Activated T-cell treated with anti-CD3 and anti-CD28 coated beads for 4 hours (primary cell): ENCODE measurements at places on chromosomes 3 and 15.

- DNase-seq = no peak
Observed at GRCh38 chr3:173238091-173238490, 97.1 kb upstream of the SPATA16 start.

GRCh38 chr15:92184679-92185230 is 208.9 kb upstream of the ST8SIA2 start:
- no peak for DNase-seq

DNA sequence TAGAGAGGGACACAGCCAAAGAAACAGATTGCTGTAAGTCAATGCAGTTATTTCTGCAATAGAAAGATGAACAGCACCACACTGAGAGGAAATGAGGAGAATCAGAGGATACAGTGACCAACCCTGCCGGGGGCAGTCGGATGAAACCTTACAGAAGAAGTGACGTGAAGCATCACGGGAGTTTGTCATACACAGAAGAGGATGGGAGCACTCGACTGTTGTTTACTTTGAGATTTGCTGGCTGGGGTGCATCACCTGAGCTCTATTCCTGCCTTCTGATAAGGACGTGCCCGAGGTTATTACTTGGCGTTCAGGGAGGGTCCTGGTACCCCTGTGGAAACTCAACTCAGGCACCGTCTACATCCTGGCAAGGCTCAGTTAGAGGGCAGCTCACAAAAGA is 45.4 kb downstream of the MAGEF1 start:
- no peak for DNase-seq

GRCh38 chr3:86695752-86696151 is 295.2 kb downstream of the VGLL3 start:
- DNase-seq = no peak

GRCh38 chr3:12663401-12663935 is 449 bp downstream of the RAF1 start:
- DNase-seq = no peak

- no peak for DNase-seq
Observed at GRCh38 chr15:60631620-60632019, 152.7 kb upstream of the ICE2 start.

- no peak for DNase-seq
Observed at GRCh38 chr15:23416349-23417276, 30.4 kb downstream of the GOLGA6L2 start.

DNA sequence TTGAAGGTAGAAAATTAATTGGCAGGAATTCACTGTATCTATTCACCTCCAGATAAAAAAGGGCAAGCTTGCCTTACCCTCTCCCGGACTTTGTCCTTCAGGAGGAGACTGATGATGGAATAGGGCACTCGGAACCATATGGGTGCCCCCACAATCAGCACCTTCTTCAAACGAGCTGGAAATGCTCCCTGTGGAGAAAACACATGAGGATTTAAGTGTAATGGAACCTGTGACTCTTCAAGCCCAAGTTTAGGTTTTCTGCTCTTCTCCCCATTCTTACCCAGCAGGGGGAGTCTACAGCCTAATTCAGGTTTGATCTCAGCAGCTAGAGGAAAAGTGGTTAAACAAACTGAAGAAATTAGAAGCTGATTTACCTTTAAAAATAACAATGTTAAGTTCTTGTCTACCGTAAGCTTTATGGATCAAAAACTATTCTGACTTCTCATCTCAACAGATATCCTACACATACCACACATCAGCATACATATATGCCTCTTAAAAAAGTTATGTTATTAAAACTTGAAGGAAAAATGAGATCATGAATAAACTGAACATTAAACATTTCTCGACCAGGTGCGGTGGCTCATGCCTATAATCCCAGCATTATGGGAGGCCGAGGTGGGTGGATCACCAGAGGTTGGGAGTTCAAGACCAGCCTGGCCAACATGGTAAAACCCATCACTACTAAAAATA is 57.5 kb upstream of the SIN3A start:
- DNase-seq = peak; percentile 15

DNA sequence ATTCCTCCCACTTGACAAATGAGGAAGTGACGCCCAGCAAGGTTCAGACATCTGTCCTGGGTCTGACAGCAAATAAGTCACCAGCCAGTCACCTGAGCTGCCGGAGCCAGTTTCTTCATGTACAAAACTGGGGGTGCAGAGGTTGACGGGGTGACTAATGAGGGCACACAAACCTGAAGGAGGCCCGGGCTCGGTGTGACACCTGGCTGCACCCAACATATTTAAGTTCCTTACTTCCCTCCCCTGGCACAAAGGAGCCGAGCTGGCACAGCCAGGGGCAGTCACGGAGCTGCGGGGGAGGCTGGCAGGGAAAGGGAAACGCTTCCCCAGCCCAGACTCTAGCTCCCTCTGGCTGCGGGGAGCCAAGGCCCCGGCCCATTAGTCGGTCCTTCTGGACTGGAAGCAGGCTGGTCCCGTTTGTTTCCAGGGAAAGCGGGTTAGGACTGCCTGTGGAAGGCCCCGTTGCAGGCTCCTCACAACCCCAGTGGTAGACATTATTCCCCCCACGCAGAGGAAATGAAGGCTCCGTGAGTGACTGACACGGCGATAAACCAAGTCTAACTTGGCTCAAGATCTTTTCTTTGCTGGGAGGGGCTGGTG is 2.3 kb downstream of the FBXL22 start:
- DNase-seq = peak; percentile 30

- DNase-seq = peak; percentile 24
Observed at GRCh38 chr15:88450125-88450798, 16.9 kb downstream of the MRPL46 start.

DNA sequence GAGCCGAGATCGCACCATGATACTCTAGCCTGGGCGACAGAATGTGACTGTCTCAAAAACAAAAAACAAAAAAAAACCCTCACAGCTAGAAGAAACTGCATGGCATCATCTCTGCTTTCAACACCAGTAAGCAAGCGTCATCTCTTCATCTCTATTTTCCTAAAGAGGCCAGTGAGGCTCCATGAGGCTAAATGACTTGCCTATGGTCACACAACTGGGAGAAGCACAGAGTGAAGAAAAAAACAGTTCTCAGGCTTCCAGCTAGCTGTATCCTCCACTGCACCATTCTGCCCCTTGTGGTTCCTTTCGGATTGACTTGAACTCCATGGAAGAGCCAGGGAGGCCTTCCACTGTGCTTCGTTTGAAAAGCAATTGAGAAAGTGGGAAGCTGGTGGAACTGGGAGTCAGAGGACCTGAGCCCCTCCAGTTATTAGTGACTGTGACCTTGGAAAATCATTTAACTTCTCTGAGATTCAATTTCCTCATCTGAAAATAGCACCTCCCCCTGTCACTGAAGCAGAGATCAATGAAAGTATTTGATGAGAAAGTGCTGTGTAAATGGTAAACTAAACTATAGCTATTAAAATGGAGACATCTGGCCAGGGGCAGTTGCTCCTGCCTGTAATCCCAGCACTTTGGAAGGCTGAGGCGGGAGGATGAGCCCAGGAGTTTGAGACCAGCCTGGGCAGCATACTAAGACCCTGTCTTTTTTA is 32.1 kb upstream of the DENND4A start:
- DNase-seq = no peak

DNA sequence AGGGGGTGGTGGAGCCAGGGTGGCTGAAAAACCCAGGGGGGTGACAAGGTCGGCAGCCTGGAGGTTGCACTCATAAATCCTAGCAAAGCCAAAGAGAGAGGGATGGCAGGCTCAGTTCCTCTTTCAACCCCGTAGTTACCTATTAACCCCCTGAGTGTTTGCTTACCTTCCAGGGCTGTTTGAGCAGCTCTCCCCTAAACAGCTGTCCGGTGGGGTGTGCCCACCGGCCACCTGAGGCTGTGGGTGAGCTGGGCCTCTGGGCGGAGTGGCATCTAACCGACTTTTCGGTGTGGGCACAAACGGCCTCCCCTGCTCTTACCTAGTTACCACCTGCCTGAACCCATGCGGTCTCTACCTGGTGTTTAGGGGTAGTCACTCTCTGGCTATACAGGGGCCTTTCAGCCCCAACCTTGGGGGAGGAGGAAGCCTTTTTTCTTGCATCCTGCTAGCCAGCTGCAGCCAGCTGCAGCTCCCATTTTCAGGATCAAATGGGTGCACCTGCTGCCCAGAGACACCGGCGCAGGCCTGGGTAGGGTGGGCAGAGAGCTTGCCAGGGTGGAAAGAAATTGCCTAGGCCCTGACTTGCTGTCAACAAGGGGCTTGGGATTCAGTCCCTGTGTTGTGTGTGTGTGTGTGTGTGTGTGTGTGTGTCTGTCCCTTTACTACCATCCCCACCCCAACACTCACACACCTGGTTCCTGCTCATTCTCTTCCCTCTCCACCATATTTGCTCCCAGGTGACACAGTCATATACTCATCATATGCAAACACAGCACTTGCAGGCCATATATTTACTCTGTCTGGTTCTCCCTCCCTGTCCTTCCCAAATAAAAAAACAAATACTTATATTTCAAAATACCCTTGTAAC is 3.7 kb downstream of the DLL4 start:
- no peak for DNase-seq

- DNase-seq = no peak
Observed at GRCh38 chr3:143895805-143896204, 47.5 kb upstream of the SLC9A9 start.

- no peak for DNase-seq
Observed at GRCh38 chr3:36175113-36175812, 205.0 kb upstream of the STAC start.

- DNase-seq = no peak
Observed at GRCh38 chr3:161265916-161266571, 44.9 kb downstream of the NMD3 start.

DNA sequence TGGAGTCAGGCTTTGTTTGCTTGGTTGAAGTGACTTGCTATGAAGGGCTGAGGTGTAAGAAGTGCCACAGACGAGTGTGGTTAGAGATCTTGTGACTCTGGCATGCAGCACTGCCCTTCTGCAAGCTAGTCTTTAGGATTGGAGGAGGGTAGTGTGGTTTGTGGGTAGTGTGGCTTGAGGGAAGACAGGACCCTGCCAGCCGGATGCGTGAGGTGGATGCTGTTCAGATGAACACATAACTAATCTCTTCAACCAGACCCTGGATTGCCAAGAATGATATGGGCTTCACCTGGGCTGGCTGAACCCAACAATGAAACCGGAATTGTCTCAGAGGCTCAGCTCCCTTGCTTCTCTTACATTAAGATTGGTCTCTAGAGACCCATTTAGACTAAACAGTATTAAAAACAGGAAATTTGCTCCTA is 32.7 kb downstream of the STARD9 start:
- no peak for DNase-seq

GRCh38 chr3:53240989-53241972 is 14.5 kb downstream of the TKT start:
- no peak for DNase-seq

DNA sequence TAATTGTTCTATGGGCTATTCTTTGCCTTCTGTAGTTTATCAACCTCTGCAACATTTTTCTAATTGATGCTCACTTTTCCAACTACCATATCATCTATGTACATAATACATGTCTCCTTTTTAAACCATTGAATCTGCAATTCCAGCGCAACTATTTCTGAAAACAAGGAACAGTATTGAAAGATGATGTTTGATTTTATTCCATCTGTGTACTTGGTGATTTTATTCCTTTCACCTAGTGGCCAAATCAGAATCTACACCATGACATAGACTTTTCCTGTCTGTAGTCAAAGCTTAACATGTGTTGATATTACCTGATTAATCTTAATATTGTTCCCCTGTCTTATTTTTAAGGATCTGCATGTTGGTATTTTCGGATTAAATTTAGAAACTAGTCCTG is 13.0 kb downstream of the NKTR start:
- DNase-seq = no peak

DNA sequence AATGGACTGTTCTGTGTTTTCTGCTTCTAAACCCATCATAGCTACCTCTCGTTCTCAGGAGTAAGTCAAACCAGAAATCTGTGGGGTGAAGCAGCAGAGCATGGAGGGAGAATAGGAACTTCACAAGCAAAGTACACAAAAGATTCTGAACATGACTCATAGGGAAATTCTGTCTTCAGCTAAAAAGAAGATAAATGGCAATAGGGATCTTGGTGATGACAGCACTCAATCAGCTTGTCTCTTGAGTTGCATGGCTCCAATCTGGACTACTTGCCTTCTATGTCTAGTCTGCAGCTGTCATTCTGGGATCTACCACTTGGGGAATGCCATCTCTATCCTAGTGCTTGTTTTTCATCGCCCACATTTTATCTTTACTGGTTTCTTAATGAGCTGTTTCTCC is 13.5 kb upstream of the GRAMD1C start:
- no peak for DNase-seq

DNA sequence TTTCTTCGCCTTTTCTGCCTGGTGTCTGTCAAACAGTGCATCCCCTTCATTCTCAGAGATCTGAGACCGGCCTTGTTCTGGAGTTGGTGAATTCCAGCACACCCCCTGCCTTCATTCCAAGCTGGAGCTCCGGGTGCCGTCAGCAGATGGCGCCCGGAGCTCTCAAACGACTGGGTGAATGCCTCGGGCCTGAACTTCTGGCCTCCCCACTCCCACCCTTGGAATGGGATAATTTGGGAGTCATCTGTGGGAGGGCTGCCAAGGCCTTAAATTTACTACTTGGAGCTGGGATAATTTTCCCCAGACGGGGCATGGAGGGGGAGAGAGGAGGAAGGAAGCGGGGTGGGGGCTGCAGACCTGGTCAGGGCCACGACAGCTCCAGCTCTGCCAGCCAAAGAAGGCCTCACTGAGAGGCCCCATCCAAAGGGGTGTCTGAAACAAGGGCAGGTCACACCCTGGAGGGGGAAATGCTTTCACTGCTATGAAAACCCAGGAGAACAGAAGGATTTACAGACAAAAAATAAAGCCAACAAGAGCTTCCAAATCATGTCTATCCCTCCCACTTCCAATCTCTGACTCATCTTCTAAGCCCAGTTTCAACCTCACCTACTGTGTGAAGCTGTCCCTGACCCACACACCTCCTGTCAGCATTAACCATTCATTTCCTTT is 187.9 kb downstream of the OPA1 start:
- DNase-seq = peak; percentile 2

DNA sequence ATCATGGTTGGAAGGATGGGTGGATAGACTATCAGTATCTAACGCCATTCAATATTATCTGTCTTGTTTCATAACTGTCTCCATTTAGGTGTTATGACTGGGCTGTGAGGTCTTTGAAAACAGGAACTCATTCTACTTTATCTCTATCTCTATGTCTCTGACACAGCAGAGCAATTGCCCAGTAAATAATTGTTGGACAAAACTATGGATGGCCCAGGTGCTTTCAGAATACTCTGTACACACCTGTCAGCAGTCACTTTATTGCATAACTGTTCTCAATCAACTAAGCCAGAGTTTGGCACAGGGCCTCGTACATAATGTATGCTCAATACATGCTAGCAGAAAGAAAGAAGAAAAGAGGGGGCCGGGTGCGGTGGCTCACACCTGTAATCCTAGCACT is 210.3 kb downstream of the OPA1 start:
- no peak for DNase-seq
